ENCODE measurements at places on chromosomes 12 and 14. TPM values are rescaled to one million over a fixed set of nuclear protein-coding genes. Genes with fewer than 3 reads are reported as not detected.

RAB15 gene
- total RNA-seq: 4.8 TPM

DPF3 gene
- total RNA-seq: 0.24 TPM

TAMALIN gene
- total RNA-seq: 15.1 TPM

SLC38A1 gene
- 142 TPM for total RNA-seq

TWF1 gene
- total RNA-seq: 19.1 TPM

CFAP54 gene
- total RNA-seq: 0.33 TPM

TDRD9 gene
- 0.19 TPM for total RNA-seq

SRRM4 gene
- not detected for total RNA-seq

NFATC4 gene
- total RNA-seq: not detected

NRL gene
- 1.9 TPM for total RNA-seq

CARMIL3 gene
- 1.00 TPM for total RNA-seq

All from activated CD4-positive, alpha-beta memory T cell treated with anti-CD3 and anti-CD28 coated beads for 36 hours (primary cell).